ENCODE measurements at places on chromosomes 4 and X.

DNA sequence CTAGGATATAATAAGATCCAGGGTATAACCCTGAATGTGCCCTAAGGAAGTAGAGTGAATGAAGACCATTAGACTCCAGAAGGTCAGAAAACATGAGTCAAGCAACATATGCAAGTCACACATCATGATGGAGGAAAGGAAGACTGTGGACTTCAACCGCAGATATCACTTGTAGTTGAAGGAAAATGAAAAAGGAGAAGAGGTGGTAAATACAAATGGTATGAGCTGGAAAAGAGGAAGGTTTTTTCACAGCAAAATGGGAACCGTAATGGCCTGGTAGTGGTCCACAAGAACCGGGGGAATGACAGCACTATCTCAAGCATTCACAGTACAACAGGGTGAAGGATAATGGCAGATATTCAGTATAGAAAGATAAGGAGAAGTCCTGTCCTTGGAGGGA lies 5.2 kb upstream of the SCFD2 start:
- DNase-seq, result no peak

DNA sequence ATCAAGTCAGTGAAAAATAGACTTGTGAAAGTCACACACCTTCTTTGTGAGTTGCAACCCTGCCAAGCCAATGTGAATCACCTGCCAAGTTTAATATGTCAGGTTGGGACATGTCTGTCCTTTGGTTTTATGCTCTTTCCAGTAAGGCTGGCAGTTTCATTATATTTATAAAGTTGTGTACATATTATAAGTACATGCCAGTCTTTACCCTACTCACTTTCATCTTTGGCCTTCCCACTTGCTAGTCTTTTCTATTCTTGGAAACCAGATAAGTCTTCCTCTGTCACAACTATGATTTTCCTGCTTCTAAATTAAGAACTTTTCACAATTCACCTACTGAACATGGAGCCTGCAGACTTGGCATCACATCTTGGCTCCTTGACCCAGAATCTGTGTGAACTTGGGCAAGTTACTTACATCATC lies 680.7 kb upstream of the BOD1L1 start:
- DNase-seq, result no peak

DNA sequence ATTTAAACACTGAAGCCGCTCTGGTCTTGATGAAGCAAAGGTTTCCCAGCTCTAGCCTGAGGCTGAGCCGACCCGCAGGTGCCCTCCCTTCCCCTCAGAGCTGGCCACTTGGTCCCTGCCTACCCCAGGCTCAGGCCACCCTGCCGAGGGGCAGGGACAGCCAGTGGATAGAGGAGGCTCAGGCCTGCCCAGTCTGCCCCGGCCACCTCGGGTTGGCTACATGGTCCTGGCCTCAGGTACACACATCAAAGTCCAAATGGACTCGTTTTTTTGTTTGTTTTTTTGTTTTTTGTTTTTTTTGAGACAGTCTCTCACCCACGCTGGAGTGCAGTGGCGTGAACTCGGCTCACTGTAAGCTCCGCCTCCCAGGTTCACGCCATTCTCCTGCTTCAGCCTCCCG lies 23.8 kb downstream of the TACC3 start:
- DNase-seq, result no peak

- DNase-seq, result no peak
These were observed 796.7 kb downstream of the RAPGEF2 start for GRCh38 chr4:159899596-159899995.

- DNase-seq, result peak; percentile 26
These were observed 48.1 kb upstream of the FAM9C start for GRCh38 chrX:13092455-13092941.

DNA sequence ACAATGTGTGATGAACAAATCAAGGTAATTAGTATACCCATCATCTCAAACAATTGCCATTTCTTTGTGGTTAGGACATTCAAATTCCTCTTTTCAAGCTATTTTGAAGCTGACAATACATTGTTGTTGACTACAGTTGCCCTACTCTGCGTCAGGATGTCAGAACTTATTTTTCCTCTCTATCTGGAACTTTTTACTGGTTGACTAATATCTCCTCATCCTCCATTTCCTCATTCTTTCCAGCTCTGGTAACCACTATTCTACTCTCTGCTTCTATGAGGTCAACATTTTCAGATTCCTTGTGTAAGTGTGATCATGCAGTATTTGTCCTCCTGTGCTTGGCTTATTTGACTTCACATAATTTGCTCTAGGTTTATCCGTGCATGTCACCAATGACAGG lies 240.5 kb upstream of the HS3ST1 start:
- DNase-seq, result no peak

GRCh38 chr4:122259849-122260248 lies 107.7 kb downstream of the BLTP1 start:
- DNase-seq, result no peak

DNA sequence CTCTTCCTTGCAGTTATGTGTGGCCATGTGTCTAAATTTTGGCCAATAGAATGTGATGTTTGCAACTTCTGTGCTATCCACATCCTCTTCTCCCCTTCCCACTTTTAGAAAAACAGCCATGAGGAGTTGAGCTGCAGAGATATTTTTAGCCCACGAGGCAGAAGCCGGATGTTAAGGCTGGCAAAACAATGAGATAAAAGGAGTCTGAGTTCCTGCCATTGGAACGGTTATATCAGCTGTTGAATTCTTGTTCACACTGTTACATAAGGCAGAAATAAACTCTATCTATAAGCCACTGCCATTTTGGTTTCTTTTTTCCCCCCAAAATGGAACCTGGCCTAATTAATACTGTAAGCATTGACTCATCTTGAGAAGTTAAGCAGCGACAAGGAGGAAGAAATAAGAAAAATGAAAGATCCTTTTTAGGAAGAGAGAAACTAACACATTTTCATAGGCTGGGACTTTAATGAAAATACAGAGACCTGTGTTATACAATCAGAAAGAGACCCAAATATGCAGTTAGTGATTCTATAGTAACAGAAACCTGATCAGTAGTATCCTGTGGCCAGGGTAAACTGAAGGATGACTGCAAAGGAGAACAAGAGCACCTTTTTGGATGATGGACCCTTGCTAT lies 200.5 kb downstream of the INPP4B start:
- DNase-seq, result no peak

DNA sequence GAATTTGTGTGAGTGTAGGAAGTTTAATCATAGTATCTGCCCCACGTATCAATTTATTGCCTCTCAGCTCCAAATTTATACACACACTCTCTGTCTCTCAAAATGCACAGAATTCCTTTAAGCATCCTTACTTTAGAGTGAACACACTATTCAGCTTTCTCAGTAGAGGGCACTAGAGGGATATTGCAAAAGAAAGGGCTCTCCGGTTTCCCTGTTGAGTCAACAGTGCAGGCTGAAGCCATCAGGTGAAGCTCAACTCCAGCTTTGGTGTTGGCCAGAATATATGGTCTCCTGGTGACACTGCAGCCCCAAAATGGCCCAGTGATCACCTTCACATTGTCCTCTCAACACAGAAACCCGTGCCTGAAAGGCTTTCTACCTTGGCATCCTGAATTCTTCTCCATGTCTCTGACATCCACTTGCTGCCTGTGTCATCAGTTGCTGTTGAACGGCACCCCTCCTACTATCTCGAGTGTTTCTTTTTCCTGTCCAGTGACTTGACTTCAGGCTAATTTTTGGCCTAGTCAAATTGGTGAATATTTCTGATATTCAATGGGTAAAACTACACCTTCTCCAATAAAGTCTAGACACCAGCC lies 670.5 kb downstream of the GABRG1 start:
- DNase-seq, result no peak
